ENCODE measurements at places on chromosomes 1 and 21.

- no peak for DNase-seq
Measured at GRCh38 chr1:111483166-111483565, 9.4 kb downstream of the C1orf162 start.

DNA sequence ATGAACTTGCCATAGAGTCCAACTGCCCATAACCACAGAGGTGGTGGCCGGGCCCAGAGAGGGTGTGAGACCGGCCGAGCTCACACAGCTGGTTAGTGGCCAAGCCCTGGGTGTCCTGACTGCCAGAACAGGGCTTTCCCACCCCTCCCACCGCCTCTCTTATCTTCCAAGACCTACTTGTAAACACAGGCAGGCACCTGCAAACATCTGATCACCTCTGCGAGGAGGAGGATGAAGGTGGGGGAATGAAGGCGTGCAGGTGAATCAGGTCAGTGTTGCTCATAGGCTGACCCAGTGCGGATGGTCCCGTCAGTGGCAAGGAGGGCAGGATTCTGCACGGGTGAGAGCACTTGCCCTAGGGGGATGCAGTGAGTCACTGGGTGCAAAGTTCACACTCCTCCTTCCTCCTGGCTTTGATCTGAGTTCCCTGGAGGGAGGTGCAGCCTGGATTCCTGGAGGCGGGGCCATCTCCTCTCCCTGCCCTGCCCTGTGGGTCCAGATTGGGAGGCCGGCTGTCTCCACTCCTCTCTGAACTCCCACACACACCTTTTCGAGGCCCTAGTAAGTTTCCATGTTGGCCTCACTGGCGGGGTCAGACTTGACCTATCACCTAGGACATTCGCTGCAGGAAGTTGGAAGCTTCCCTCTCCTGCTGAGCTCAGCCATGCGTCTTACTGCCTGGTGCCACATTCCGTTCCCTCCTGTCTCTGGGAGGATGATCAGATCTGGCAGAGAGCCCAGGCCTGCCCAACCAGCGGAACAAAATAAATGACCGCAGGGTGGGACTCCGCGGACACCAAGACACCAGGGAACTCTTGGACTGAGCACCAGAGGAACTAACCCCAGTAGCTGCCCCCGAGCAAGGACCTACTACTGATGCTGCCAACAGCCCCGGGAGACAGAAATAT is 7.3 kb downstream of the UQCRHL start:
- DNase-seq, result no peak

DNA sequence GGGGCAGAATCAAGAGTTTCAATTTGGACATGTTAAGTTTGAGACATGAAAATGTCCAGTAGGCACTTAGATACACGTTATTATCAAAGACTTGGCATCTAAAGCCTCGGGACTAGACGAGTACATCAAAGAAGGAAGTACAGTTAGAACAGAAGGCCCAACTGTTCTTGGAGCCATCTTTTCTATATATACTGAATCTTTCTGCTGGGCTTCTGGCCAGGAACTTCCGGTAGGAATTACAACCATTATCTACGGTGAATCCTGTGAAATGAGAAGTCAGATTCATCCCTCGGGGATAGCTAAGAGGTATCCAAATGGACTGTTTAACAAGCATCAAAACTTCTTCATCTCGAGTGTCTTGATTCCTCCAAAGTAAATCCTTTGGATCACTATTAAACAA is 34.4 kb upstream of the NRDC start:
- DNase-seq, result no peak

- DNase-seq, result no peak
Measured at GRCh38 chr1:156435545-156436140, 64.9 kb downstream of the MEF2D start.

DNA sequence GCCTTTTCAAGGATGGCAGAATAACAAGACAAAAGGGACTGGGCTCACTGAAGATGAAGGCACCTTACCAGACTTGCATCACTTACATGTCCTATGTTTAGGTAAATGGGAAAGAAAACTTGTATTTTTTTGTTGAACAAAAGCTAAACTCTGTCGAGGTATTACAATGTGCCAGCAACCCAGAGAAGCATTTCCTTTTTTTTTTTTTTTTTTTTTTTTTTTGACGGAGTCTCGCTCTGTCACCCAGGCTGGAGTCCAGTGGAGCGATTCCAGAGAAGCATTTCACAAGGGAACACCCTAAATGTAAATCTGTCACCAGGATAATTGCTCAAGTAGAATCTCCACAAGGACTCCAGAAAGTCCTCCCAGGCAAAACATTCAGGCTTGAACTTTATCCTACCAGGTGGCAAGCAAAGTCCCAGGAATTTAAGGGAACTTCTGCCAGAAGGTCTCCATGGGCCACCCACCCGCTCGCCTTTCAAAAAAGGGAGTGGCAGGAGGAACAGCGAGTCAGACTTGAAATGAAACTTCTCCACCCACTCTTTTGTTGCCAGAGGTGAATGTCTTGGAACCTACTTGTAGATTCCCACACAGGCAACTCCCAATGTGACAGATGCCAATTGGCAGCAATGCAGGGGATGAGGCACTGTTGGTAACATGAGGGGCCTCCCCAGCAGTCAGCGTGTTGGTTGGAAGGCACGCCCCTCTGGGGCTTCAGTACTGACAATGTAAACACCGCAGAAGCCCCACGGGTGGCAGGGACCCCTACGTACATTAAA is 125.0 kb downstream of the TIAM1 start:
- no peak for DNase-seq

DNA sequence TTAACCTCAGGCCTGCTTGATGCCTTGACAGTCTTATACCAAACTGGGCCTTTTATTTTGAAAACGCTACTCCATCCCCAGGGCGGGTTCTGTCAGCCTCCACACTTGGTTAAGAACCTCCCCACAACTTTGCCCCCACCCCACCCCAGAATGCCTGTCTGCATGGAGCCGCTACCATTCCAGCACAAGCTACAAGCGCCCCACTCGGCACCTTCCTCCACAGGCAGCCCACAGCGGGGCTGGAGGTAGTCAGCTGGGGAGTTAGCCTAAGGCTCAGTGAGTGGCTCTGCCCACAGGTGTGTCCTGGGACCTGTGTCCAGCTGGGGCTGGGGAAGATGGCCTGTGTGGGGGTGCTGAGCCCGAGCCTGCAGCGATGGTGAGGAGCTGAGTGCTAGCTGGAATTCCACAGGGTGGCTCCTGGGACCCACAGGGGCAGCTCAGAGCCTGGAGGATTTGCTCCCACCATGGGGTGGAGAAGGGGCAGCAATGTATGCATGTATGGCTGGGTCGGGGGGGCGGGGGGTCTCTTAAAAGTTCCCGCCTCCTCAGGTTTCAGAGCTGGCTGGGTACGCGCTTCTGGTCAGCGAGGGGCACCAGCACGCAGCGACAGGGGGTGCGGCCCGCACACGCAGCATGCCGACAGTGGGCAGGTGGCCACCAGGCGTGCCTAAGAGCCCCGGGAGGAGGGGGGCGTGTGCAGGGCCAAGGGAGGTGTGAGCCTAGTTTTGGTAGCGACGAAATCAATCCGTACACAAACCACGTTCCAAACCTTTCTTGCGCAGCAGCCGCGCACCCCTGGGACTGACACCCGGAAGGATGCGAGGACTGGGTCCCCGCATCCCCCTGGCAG is 917 bp downstream of the ETNK2 start:
- DNase-seq, result no peak

- no peak for DNase-seq
Measured at GRCh38 chr1:31657020-31657804, 12.5 kb upstream of the PEF1 start.

DNA sequence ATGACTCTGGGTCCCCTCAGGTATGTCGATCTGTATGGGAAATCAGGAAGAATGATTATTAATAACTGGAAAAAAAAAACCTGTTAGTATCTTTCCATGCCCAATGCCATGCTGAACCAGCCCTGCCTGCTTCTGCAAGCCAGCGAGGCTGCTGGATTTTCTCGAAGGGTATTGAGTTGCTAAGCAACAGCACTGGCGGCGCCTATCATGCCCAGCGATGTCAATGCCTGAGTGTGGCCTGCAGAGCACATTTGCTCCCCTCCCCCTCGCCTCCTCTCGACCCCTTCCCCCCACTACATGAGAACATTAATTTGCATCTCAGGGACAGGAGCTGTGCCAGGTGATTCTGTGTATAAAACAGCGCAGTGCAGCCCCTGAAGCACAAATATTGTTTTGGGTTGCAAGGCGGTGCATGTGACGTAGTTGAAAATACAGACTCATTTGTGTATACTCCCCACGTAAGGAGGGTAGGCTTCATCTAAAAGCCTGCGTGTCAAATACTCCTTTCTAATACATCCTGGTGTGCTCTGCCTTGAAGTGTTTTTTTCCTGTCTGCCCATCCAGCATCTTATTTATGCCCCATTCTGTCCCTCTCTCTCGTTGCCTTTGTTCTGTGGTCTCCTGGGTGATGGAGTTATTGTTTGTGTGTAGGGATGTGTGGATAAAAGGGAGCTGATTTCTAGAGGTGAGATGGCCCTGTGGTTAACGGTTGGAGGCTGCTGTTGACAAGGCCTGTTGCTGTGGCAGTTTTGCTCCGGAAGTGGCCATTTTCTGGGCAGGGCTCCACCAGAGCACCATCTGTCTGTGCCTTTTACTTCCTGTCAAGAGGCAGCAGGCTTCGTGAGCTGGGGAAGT is 32.7 kb upstream of the ATP5PO start:
- DNase-seq, result peak; percentile 43

- DNase-seq, result no peak
Measured at GRCh38 chr1:155960081-155960745, 18.1 kb downstream of the ARHGEF2 start.

DNA sequence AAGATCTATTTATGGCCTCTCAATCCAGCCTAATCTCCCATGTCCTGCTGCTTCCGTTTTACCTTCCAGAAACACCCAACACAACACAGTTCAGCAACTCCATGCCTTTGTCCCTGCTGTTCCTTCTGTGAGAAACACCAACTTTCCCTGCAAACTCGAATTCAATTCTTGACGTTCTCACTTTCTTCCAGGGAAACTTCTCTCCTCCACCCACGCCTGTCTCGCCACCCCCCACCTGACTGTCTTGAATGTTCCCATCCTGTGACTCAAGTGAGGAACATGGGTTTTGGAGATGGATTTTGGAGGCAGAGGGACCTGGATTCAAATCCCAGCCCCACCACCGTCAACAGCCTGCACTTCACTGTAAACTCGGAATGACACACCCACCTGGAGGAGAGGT is 44.8 kb downstream of the GRHL3 start:
- no peak for DNase-seq

- DNase-seq, result no peak
Measured at GRCh38 chr1:101257500-101258325, 20.9 kb downstream of the S1PR1 start.

DNA sequence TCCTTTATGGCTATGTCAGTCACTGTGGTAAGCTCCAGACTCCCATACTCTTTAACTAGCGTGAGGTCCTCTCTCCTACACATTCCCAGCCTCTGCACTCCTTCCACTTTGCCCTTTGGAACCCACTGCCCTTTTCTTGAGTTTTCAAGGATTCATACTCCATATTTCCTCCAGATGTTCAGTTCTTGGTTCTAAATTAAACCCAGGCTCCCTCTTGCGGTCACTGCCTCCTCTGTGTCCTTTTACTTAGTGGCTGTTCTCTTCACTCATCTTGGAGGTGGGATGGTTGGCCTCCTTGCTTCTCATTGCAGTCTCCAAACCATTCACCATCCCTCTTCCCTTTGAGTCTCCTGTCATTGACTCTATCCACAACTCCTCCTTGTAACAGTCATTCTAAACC is 208.1 kb downstream of the TGFB2 start:
- DNase-seq, result no peak

- no peak for DNase-seq
Measured at GRCh38 chr21:44485254-44485793, 30.0 kb downstream of the LRRC3 start.

DNA sequence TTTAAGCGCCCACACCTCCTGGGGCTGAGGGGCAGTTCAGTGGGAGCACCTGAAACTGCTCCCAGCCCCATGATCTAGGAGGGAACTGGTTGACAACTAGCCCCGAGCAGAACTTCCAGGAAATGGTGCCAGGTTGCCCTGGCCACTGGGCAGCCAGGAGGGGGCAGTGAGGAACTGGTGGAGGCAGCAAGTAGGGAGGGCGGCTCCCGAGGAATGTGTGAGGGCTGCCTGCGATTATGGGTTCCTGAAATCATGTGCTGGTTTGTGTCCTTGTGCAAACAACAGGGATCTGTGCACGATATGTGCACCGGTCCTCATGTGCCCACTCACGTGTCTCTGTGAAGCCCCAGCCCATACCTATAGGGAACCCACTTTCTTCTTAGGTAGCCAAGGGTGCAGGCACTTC is 9.9 kb downstream of the GPR3 start:
- DNase-seq, result no peak

- no peak for DNase-seq
Measured at GRCh38 chr21:23861911-23862504, 1745.3 kb downstream of the MRPL39 start.

- peak; percentile 43 for DNase-seq
Measured at GRCh38 chr1:110339407-110340206, 430 bp downstream of the RBM15 start.

- DNase-seq, result no peak
Measured at GRCh38 chr1:25987951-25988350, 9.9 kb downstream of the PAFAH2 start.

DNA sequence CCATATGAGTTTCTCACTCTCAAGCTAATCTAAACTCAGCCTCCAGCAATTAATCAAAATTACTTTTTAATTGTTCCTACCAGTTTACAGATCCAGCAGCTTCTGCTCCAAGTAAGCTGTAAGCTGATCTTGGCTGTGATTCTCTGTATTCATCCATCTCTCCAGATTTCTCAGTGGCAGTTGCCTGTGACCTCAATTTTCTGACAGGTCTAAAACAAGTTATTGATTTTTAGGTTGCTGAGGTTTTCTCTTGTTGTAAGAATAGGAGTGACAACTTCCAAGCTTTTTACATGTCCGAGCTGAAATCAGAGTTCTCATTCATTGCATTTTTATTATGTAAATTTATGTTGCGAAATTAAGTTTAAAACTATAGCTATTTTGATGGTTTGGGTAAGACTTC is 1044.4 kb downstream of the PLA2G4A start:
- DNase-seq, result no peak

- DNase-seq, result peak; percentile 1
Measured at GRCh38 chr1:99808391-99809115, 41.6 kb upstream of the AGL start.

DNA sequence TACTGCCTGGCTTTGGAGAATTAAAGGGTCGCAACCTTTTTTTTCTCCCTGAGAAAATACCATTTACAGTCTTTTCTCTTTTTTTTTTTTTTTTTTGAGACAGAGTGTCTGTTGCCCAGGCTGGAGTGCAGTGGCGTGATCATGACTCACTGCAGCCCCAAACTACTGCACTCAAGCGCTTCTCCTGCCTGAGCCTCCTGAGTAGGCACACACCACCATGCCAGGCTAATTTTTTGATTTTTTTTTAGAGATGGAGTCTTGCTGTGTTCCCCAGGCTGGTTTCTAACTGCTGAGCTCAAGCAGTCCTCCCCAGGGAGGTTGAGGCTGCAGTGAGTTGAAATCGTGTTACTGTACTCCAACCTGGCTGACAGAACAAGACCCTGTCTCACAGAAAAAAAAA is 24.6 kb downstream of the UBE4B start:
- no peak for DNase-seq

- no peak for DNase-seq
Measured at GRCh38 chr1:219993554-219994433, 52.5 kb downstream of the EPRS1 start.

All from stimulated activated CD4-positive, alpha-beta T cell treated with anti-CD3 and anti-CD28 coated beads, TNF-alpha, amount 100 ng/mL, for 1 hour (primary cell).